ENCODE measurements at places on chromosomes 13 and 19.

DNA sequence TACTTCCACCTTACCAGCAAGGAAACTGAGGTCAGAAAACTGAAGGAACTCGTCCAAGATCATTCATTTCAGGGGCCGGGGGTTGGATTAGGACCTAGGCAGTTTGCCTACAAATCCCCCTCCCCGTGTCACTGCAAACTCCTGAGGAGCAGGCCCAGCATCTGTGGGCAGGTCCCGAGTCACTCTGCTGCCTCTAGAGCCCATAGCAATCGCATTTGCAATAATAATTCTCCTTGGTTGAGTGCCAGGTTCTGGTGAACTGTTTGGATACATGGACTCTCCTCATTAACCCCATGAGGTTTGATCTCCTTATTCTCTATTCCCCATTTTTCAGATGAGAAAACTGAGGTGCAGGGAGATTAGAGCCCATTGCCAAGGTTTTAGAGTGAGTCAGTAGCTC lies 903 bp downstream of the PIN1 start:
- DNase-seq, result no peak

GRCh38 chr19:2962018-2962670 lies 15.2 kb upstream of the TLE6 start:
- peak; percentile 6 for DNase-seq

- no peak for DNase-seq
Observed at GRCh38 chr19:57443121-57443696, 8.1 kb downstream of the ZNF749 start.

GRCh38 chr19:39341129-39341718 lies 997 bp upstream of the SAMD4B start:
- no peak for DNase-seq

GRCh38 chr13:26880735-26881134 lies 120.1 kb upstream of the GPR12 start:
- DNase-seq, result no peak

- DNase-seq, result no peak
Observed at GRCh38 chr13:59519819-59520218, 643.9 kb downstream of the DIAPH3 start.

GRCh38 chr13:28100150-28101121 lies at the start of gene FLT3:
TSS of gene FLT3 (minus strand) at chr13:28100576. CDS start at chr13:28100510, 66 bp downstream.
- DNase-seq, result no peak

DNA sequence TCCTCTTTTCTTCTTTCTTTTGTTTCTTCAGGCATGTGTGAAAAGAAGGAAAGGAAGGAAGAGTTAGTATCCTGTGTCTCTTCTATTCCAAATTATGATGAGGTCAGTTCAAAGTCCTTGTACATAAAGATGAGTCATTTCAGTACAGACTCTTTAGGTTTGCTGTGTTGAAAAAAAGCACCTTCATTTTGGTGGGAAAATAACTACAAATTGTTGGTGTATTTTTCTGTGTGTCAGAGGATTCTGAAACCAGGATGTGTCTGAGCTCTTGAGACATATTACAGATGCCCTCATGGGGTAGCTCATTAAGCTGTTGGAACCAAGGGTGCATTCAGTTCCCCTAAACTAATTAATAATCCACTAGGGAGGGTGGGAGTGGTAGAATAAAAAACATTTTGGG lies 5.8 kb upstream of the HSPH1 start:
- no peak for DNase-seq

- DNase-seq, result no peak
Observed at GRCh38 chr19:10713317-10713716, 4.6 kb upstream of the DNM2 start.

- no peak for DNase-seq
Observed at GRCh38 chr13:99258946-99259345, 767 bp upstream of the GPR18 start.

- no peak for DNase-seq
Observed at GRCh38 chr13:114099191-114099590, 33.2 kb downstream of the RASA3 start.

DNA sequence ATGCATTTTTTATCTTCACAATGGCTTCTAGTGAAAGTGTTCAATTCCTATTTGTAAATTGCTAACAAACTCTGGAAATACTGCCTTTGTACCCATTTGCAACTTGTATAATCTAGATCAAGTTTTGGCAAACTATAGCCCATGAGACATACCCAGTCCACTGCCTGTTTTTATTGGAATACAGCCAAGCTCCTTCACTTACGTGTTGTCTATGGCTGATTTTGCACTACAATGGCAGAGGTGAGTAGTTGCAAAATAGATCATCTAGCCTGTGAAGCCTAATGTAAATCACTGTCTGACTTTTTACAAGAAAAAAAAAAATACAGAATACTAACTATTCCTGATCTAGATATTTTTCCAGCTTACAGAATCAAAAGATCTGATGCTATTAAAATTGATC lies 37.1 kb downstream of the DZIP1 start:
- no peak for DNase-seq

GRCh38 chr19:50706387-50706786 lies 13.2 kb downstream of the SHANK1 start:
- DNase-seq, result no peak

DNA sequence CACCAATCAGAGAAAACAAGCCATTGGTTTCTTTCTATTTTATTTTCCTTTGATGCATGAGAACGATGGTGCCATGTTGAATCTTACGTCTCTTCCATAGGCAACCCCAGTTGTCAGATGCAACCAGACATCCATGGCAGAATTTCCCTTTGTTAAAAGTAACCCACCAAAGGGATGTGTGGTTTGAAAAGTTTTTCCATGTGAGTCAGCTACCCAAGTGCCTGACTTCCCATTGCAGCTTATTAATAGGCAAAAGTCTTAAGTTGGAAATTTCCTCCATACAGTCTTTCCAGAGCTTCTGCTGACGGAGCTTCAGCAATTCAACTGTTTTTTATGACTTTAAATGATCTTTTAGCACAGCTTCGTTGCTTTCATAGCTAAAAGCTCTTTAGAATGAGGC lies 73.8 kb upstream of the FAM216B start:
- no peak for DNase-seq
